ENCODE measurements at places on chromosomes 12 and 14. TPM values are rescaled to one million over a fixed set of nuclear protein-coding genes. Genes with fewer than 3 reads are reported as not detected.

- no peak for DNase-seq
Measured at GRCh38 chr12:48002773-48003218, 1.5 kb downstream of the COL2A1 start.

DNA sequence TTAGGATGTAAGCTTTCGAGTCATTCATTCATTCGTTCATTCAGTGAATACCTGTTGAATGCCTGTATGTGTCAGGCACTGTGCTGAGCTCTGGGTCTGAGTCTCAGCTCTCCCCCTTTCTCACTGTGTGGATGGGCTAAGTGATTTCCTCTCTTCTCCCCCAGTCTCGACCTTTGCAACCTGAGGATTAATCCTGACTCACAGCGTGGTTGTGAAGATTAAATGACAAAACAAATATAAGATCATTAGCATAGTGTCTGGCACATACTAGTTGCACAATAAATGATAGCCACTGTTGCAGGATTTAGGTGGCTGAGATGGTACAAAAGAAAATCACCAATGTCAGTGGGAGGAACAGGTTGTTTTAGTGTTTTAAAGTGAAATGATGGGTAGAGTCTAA lies 136.7 kb downstream of the GPR135 start:
- DNase-seq, result no peak

GRCh38 chr12:48750769-48751356 lies 34.4 kb upstream of the CCNT1 start:
- DNase-seq, result no peak

DNA sequence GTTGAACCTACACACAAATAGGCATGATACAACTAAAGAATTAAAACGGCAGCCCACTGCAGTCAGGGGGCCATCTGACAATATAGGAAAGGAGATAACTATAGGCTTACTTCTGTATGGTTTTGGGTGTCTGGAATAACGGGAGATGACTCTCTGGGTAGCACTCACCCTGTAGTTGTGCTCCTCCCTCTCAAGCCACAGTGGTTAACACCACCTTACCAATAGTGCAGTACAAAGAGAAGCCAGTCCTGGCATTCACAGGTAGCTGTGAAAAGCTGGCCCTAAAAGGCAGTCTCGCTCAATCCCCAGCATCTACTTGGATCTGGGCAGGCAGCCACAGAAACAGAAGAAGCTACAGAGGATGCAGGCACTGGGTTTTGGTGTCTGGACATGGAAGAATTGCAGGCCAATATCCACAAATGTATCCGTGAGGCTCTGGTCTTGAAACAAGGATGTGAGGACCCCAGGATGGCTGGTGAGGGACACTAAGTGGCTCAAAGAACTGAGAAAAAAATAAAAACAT lies 93.0 kb downstream of the DPF3 start:
- no peak for DNase-seq

DNA sequence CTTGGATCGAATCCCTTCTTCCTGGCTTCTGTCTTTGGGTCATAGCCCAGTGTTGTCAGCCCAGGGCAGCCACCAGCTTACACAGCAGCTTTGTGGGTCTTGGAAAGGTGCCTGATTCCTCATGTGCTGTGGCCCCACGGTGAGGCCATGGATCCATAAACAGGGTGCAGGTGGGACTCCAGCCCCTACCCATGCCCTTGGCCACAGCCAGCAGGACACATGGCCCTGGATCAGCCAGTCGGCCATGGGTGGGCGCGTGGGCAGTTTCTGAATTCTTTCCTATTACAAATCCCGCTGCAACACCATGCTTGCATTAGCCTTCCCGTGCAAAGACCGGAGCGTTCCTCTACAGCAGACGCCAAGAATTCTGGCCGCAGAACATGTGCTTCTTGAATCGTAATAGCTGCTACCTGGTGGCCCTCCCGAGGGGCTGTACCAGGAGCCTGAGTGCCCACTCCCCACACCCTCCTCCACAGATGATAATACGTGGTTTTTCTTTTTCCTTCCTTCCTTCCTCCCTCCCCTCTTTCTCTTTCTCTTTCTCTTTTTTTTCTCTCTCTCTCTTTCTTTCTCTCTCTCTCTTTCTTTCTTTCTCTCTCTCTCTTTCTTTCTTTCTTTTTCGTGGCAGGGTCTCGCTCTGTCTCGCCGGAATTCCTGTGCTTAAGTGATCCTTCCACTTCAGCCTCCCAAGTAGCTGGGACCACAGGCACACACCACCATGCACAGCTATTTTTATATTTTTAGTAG lies 2.9 kb upstream of the MMP17 start:
- DNase-seq, result no peak

- no peak for DNase-seq
Measured at GRCh38 chr14:54894995-54895394, 7.6 kb downstream of the GCH1 start.

DNA sequence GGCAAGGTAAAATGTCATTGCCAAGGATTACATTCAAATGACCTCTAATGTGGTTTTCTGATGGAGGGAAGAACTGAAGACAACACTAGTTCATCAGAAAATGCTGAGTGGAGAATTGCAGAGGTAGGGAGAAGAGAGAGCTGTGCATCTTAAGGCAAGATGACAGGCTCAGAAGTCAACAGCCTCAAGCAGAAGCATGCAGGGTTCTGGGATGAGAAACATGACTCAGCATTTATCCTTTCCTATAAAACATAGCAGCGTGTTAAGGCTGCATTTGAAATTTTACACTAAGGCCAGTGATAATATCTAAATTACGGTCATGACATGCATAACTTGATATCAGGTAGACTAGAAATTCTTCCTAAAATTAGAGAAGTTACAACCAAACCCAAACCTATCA lies 53.7 kb upstream of the DYRK2 start:
- no peak for DNase-seq

GRCh38 chr12:25811656-25812126 lies 146.8 kb upstream of the RASSF8 start:
- no peak for DNase-seq

DNA sequence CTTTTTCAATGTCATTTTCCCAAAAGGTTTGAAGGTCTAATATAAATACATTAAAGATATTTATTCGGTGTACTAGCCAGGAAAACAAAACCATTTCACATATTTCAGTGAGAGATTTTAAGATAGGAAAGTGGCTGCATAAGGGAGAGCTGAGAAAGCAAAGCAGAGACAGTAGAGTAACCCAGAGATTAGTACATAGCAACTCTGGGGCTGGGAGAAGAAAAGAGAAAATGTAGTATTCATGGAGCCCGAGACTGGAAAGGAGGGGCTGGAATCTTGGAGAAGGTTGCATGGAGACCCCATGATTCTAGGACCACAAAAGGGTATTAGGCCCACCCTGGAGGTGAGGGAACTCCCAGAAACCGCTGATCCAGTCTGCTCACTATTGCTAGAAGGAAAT lies 236.9 kb downstream of the PAWR start:
- no peak for DNase-seq

GRCh38 chr12:56104815-56105608 lies 653 bp downstream of the PA2G4 start:
- DNase-seq, result no peak

- peak; percentile 77 for DNase-seq
Measured at GRCh38 chr12:95986635-95987570, 9.2 kb downstream of the HAL start.

DNA sequence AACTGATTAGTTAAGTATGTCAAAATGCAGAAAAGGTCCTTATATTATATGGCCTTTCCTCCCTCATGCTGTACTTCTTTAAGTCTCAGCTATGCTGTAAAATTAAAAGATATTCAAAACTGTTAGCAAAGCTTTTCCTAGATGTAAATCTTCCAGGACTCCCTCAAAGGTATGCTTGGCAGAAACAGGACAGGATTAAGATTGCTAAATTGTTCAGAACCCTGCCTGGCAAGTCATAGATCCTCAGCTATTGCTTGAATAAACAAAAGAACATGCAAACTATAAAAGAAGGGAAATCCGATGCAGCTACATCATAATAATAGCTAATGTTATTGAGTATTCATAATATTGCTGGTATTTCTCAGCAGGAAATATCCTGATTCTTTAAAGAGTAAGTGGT lies 322.6 kb downstream of the CCDC91 start:
- DNase-seq, result no peak

GRCh38 chr14:74205882-74206281 lies 33.4 kb upstream of the VSX2 start:
- DNase-seq, result no peak

DNA sequence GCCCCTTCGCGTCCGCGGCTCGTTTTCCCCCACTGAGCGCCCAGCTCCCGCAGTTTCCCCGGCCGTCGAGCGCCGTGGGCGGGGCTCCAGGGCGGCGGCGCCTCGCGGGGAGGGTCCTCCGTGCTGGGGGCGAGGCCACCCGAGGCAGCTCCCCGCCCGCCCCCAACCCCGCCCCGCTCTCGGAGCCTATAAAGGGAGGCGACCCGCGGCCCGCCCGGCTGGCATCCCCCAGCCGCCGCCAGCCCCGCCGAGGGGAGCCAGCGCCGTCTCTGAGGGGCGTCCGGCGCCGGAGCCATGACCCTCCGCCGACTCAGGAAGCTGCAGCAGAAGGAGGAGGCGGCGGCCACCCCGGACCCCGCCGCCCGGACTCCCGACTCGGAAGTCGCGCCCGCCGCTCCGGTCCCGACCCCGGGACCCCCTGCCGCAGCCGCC lies at the start of gene TAMALIN:
TAMALIN (plus strand) TSS at position 221 of the 432 bp plus-strand sequence; CDS start at position 295, 74 bp downstream.
- DNase-seq, result no peak

DNA sequence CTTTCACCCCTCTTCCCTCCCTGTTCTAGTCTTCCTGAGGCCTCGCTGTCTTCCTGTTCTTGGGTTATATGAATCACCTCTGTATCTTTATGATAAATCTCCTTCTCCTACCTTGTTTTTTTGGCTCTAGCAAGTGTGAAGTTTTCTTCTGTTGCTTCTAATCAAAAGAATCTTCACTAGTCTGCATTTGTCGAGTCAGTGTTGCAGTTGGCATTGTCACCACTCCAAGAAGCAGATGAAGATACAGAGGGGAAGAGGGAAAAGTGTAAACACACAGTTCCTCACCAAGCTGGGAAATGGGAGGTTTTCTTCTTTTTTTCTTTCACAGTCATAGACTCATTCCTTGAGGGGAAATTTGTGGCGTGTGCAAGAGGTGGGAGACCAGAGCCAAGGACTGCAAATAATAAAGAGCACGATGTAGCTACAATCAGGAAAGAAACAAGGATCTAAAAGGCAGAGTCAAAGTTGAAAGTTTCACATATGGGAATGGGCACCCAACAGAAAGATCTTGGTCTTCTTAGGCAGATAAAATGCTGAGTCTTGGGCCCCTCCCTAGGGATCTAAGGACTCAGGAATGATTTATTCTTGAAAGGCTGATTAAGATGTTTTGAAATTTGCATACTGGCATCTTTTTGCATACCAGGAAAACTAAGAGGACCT lies 22.2 kb upstream of the PRICKLE1 start:
- no peak for DNase-seq

DNA sequence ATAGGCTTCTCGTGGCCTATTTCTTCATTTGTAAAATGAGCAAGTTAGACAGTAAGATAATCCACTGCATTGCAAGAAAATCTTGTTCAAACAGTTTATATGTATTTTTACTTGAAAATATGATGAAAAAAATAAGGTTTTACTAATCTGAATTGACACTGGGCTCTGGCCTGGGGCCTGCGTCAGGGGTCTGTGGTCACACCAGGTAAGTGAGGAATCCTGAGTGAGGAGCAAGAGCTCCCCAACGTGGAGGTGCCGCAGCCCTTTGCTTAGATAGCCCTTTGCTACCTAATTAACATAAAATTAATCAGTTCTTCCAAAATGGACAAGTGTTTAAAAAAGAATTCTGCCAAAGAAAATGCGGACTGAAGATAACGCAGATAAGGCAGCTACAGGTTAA lies 39.1 kb upstream of the STAB2 start:
- no peak for DNase-seq

DNA sequence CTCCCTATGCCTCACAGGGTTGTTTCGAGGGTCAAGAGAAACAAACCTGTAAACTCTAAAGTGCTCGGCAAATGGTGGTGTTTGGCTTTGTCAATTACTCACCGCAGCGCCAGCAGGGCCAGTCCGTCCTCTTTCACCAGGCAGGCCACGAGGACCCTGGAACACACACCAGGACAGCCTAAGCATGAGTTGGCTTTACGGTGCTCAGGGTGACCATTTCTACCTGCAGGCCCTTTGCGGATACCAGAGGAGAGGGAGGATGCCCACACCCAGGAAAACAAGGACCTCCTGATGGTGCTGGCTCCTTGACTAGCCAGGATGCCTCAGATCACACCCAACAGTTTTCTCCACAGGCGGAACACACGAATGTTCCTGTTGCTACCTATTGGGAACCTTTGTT lies 11.5 kb downstream of the COL2A1 start:
- no peak for DNase-seq

GRCh38 chr12:11758510-11759493 lies 109.3 kb downstream of the ETV6 start:
- no peak for DNase-seq

DNA sequence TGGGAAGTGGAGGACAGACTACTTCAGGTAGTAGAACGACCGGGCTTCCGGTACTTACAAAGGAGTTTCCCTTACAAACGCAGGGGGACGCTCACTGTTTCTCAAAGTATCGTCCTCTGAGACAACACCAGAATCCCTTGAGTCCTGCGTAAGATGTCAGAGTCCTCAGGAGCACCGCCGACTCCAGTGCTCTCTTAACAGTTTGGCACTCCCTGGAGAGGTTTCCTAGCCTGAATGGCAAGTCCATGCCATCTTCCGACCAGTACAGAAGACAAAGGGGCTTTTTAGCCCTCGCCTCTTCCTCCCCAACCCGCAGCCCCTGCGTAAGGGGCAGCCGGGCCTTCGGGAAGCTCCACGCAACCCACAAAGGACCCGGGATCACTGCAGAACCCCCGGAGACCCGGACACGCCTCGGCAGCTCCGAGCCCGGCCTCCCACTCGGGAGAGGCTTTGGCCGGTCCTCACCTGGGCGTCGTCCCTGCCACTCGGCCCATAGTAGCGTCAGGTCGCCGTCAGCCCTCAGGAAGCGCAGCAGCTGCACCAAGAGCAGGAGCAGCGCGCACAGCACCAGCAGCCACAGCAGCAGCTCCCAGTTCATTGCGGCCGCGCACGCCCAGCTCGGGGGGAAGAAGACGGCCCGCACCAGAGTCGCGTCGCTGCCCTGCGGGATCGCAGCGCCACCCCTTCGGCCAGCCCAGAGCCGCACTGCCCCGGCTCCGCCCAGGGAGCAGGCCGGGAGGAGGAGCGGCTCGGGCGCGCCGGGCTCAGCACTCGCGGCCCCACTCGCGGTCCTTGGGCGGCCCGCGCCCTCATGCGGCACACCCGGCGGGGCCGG lies at the start of gene DHRS7:
DHRS7 (minus strand) TSS at position 687 of the 835 bp plus-strand sequence; CDS start at position 598, 89 bp downstream.
- DNase-seq, result no peak

GUCY2C gene
- total RNA-seq, result 0.74 TPM

NXPH4 gene
- 3.2 TPM for total RNA-seq

DCAF4 gene
- 14.2 TPM for total RNA-seq

C1QL4 gene
- total RNA-seq, result 2.0 TPM

MAP3K9 gene
- 11.5 TPM for total RNA-seq

AQP6 gene
- not detected for total RNA-seq

TSPAN8 gene
- total RNA-seq, result 2.9 TPM

DCP1B gene
- 17.4 TPM for total RNA-seq

SSPN gene
- total RNA-seq, result 44.7 TPM

CFAP251 gene
- 8.8 TPM for total RNA-seq

C3AR1 gene
- total RNA-seq, result 6.4 TPM

MYH6 gene
- total RNA-seq, result not detected

Measured in vagina (tissue), 2 donors.